Caco-2 (cell line): ENCODE measurements at places on chromosomes 3 and 15.

- DNase-seq = no peak
These were observed 43.5 kb downstream of the KY start for GRCh38 chr3:134607054-134608022.

GRCh38 chr3:87766721-87767120 is 292.1 kb downstream of the CGGBP1 start:
- DNase-seq = no peak

DNA sequence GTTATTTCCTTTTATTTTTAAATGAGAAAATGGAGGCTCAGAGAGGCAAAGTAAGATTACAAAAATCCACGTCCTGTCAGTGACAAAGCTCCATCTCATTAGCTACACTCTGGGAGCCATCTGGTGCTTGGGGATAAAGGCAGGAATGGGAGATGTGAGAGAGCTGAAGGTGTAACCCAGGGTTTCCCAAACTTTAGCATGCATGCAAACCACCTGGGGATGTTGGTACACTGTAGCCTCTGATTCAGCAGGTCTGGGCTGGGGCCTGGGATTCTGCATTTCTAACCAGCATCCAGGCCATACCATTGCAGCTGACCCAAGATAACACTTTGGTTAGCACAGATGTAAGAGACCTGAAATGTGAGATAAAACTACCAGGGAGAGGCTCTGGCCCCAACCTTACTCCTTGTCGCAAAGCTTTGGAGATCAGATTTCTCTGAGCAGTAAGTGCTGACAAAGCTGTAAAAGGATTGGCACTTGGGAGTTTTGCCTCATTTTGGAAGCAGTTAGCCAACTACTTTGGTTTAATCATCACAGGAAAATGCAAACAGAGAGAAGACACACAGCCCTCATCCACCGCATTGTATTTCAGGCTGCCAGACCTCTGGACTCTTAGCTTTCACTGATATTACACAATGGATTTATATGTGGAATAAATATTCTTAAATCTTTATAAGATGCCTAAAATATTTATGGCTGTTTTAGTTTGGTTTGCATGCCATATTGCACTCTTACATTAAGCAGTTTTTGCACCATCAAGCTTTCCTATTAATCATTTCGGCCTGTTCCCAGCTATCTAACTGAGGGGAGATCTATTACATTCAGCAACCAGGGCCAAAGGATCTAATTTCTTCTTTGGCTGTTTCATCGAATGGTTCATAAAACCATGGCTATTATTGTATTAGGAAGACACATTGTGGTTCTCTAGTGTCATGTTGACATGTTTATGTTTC is 263.0 kb downstream of the EBLN2 start:
- no peak for DNase-seq

- peak; percentile 74 for DNase-seq
These were observed 126.2 kb upstream of the RASGRP1 start for GRCh38 chr15:38690719-38691332.
